ENCODE measurements at places on chromosomes 6 and 20.

DNA sequence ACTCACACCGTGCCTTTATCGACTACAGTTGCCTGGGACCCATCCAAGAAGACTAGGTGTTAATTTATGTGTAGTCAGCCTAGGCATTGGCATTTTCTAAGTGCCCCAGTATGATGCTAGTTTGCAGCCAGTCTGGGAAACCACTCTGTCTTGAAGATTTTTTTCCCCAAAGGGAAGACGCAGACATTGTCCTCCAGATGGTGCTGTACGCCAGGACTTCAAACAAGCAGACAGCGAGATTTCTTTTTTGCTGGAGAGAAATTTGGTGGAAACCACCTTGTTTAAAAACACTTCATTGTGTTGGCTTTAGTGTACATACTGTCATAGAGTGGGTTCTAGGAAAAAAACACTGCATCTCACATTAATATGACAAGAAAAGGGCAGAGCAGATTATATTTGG is 30.0 kb downstream of the ALDH5A1 start:
- no peak for DNase-seq

DNA sequence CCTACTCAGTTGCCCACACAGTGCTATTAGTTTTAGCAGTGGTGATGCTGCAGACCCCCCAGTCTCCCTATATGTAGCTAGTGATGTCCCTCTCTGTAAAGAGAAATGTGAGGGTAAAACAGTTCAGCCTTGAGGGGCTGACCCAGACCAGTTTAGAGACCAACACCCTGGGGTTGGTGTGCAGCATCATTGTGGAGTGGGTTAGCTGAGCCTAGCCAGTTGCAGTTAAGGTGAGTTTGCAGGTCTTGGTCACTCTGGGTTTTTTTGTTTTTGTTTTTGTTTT is 401 bp upstream of the B3GALT4 start:
- no peak for DNase-seq

- DNase-seq = no peak
These were observed 75.3 kb upstream of the JAG1 start for GRCh38 chr20:10749084-10749483.

DNA sequence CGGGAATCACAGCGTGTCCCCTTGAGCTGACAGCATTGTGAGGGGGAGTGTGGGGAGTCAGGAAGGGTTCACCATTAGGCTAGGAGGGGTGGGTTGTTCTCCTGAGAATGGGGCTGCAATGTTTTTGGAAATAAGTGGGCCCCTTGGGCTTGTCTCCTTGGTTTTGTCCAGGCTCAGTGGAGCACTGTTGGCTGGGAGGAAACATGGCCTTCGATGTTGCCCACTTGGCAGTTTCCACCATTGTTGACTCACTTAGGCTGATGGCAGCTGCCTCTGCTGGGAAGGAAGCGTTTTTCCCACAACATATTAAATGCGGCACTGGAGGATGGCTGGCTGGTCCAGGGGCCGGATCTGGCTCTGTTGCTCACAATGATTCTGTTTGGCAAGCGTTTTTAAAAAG is 512.1 kb downstream of the QKI start:
- no peak for DNase-seq

DNA sequence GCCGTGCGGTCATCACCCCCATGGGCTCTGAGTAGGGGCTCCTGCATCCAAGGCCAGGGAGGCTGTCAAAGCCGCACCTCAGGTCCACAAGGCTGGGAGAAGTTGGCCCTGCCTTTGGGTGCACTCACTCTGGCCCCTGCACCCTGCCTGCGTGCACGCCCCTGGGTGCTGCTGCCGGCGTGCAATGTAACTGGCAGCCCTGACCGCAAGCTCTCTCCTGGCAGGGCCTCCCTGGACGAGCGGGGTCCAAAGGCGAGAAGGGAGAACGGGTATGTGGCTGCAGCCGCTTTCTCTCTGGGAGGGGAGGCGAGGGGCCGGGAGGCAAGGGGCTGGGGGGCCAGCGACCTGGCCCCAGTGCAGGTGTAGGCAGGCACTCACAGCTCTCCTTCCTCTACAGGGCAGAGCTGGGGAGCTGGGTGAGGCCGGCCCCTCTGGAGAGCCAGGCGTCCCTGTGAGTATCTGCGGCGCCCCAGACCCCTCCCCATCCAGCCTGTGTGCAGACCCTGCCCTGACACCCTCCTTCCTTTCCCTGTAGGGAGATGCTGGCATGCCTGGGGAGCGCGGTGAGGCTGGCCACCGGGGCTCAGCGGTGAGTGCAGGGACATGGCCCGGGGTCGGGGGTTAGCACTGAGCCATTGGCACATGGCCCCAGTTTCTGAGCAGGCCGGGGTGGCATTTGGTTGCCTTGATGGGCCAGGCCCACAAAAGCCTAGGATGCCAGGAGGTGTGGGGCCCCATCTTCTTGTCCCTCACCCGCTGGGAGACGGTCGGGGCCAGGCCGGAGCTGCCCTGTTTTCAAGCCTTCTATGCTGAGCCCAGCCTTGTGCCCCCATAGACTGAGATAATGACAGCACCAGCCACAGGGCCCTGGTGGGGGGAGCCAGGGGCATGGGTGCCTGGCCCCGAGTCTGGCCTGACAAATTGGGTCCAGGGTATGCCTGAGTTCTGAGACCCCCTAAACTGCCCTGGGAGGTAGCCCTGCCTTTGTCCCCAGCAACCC is 12.7 kb downstream of the COL9A3 start:
- no peak for DNase-seq

- DNase-seq = no peak
These were observed 6.2 kb upstream of the CD93 start for GRCh38 chr20:23092384-23092756.

DNA sequence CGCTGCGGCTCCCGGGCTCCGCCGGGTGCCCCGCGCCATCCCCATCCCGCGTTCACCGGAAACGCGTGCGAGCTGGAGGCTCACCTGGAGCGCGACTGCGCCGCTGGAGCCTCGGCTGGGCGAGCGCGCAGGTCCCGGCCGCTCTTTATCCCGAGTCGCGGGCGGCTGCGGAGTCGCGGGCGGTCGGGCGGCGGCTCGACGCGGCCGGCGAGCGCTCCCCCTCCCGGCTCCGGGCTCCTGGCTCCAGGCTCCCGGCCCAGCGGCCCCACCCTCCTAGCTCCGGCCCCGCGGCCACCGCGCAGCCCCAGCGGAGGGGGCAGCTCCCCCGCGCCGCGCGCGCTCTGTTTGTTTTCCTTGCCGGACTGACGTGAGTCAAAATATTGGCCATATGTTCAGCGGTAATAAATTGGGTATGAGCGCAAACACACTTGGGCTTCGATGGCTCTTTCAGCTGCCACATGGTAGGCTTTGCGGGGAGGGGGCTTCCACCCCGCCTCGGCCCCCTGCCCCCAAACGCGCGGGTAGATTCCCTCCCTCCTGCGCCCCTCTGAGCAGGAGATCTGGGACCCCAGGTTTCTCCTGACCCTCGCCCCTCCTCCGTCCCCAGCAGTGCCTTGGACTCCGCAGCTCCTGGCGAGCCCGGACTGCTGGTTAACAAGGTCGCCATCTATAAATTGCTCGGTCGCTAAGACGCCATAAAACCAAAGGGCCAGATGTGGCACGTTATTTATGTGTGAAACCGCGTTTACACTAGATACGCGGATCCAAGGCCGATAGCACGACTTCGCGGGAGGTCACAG is 8.8 kb upstream of the NKX2-2 start:
- peak; percentile 8 for DNase-seq

DNA sequence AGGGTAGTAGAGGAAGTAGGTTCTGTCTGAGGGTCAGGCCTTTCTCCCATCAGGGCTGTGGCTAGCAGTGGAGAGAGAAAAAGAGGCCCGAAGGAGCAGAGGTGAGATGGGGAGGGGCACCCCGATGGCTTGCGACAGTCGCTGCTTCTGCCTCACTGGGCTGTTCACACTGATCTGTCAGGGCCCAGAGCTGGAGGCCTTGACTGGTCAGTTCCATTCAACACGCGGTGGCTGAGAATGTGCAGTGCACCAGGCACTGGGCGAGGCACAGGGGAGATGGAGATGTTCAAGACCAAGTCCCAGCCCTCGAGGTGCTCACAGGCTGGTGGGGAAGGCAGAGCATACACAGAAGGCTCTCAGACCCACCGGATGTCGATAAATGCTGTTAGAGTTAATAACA is 21.4 kb downstream of the SLC12A5 start:
- DNase-seq = no peak

- no peak for DNase-seq
These were observed 30.0 kb downstream of the SLX4IP start for GRCh38 chr20:10465135-10465534.

- DNase-seq = no peak
These were observed 72.4 kb upstream of the BACH2 start for GRCh38 chr6:90369024-90369519.

Measured in activated naive CD8-positive, alpha-beta T cell treated with anti-CD3 and anti-CD28 coated beads, Interleukin-2, amount 50 U/mL, for 24 hours (primary cell).